ENCODE measurements at places on chromosomes 7 and 10. TPM values are rescaled to one million over a fixed set of nuclear protein-coding genes. Genes with fewer than 3 reads are reported as not detected.

The GRID2IP gene
- not detected for total RNA-seq

The CWF19L1 gene
- 19.5 TPM for total RNA-seq

- DNase-seq = no peak
Measured at GRCh38 chr10:93068411-93069244, 5.1 kb upstream of the CYP26A1 start.

- no peak for DNase-seq
Measured at GRCh38 chr7:7434329-7434728, 101.3 kb downstream of the COL28A1 start.

GRCh38 chr7:82235713-82236112 lies 207.9 kb downstream of the CACNA2D1 start:
- no peak for DNase-seq

DNA sequence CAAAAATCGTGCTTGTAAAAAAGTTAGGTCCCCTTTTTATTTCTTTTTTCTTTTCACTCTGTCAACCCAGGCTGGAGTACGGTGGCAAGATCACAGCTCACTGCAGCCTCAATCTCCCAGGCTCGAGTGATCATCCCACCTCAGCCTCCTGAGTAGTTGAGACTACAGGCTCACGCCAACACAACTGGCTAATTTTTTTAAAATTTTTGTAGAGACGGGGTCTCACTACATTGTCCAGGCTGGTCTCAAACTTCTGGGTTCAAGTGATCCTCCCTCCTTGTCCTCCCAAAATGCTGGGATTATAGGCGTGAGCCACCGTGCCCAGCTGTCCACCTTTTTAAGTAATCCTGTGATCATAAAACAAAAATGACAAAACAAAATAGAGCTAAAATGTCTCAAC lies 19.4 kb upstream of the ARHGAP12 start:
- no peak for DNase-seq

DNA sequence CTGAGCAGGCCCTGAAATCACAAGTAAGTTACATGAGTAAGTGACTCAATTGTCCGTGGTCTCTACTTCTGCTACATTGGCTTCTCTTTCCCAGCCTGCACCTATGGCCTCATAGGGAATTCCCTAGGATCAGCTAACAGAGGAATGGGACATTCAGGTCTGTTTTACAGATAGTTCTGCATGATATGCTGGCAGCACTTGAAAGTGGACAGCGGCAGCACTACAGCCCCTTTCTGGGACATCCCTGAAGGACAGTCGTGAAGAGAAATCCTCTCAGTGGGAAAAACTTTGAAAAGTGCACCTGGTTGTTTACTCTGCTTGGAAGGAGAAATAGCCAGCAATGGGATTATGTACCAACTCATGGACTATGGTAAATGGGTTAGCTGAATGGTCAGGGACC lies 293.1 kb upstream of the CACNA2D1 start:
- no peak for DNase-seq

DNA sequence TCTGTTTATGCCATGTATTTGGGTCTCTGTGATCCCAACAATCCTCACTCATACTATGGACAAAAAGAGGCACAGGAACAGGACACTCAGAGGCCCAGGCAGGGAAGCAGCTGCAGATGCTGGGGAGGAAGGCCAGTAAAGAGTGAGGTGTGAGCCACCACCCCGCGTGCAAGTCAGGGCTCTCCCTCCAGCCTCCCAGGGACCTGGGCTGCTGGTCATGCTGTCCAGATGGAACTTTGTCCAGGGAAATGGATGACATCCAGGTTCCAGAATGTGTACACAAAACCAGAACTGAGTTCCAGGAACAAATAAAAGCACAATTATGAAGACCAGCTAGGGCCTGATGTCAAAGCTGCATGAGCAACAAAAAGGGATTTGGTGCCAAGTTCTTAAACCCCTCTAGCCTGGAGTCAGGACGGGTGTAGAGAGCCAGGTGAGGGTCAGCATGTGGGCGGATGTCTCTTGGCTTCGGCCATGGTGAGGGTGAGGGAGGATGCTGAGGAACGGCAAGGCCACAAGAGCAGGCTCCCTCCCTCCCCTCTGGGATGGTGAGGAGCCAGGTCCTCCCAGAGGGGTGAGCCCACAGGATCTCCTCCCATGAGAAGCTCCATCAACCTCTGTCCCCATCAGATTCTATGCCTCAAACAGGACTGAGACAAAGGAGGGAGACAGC lies 739.7 kb downstream of the PARD3 start:
- DNase-seq = no peak

GRCh38 chr10:17410907-17411306 lies 43.5 kb downstream of the ST8SIA6 start:
- DNase-seq = no peak

Measured in HT-29 (cell line).